ENCODE measurements at places on chromosomes 6 and 20.

GRCh38 chr20:46809706-46810360, 84.8 kb upstream of the EYA2 start:
- no peak for DNase-seq

DNA sequence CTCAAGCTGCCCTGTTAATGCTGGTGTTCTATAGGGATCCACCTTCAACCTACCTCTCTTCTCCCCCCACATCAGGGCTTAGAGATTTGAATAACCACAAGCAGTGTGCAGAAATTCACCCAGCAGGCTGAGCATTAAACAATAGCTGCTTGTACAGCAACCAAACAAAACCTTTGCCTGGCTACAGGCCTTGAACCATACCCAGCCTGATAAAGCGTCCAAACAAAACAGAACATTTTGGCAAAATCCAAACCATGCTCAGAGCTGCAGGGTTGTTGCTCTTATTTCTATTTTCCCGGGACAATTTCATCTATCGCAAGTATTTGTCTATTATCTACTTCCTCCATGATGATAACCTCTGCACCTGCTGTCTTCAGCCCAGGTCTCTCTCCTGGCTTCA, 142.3 kb downstream of the UNC5CL start:
- DNase-seq = no peak

- no peak for DNase-seq
Measured at GRCh38 chr20:16712511-16712947, 17.3 kb upstream of the SNRPB2 start.

GRCh38 chr20:46994341-46994740, 99.7 kb downstream of the EYA2 start:
- DNase-seq = no peak

- DNase-seq = no peak
Measured at GRCh38 chr6:92586236-92586977, 833.0 kb downstream of the EPHA7 start.

GRCh38 chr6:170131351-170131750, 159.5 kb downstream of the DLL1 start:
- no peak for DNase-seq

GRCh38 chr6:5896476-5897200, 110.1 kb downstream of the NRN1 start:
- no peak for DNase-seq

- no peak for DNase-seq
Measured at GRCh38 chr20:60071965-60072364, 113.7 kb downstream of the CDH26 start.

DNA sequence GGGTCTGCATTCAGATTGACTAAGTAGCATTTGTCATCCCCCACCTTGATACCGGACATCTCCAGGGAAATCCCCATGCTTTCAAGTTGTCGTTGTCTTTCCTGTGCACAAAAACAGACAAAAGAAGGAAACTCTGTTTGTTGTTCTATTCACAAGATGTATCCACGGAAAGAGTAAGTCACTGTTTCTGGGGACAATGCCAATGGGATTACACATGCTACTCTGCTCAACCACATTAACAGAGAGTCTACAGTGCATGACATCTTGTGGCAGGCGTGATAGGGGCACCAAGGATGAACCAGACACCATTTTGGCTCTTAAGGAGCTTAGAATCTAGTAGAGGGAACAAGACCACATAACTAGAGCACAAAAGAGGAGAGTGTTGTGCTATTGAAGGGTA, 124.4 kb upstream of the NUP153 start:
- no peak for DNase-seq

GRCh38 chr20:32160341-32160740, 47.2 kb downstream of the PLAGL2 start:
- no peak for DNase-seq

GRCh38 chr20:39190666-39191570, 228.8 kb downstream of the DHX35 start:
- DNase-seq = peak; percentile 14

DNA sequence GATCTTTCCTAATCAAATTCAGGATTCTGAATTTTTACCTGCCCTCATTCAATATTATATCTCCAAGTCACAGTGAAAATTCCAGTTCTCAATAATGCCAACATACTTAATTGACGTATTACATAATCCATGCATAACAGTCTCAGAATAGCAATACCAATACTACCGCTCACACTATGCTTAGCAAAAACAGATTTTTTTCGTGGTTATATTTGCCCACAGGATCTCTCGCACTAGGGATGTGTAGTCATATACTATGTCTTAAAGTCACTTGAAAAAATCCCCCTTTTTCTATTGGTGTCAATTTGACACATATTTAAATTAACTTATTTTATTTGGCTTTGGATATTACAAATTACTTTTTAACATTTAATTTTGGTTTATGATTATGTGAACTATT, 323.1 kb upstream of the SLC35B3 start:
- no peak for DNase-seq

GRCh38 chr20:33415948-33416347, 14.6 kb upstream of the CDK5RAP1 start:
- no peak for DNase-seq

GRCh38 chr6:13338038-13338437, 9.7 kb upstream of the TBC1D7 start:
- DNase-seq = no peak

GRCh38 chr6:163531122-163531521, 116.6 kb downstream of the QKI start:
- DNase-seq = no peak

DNA sequence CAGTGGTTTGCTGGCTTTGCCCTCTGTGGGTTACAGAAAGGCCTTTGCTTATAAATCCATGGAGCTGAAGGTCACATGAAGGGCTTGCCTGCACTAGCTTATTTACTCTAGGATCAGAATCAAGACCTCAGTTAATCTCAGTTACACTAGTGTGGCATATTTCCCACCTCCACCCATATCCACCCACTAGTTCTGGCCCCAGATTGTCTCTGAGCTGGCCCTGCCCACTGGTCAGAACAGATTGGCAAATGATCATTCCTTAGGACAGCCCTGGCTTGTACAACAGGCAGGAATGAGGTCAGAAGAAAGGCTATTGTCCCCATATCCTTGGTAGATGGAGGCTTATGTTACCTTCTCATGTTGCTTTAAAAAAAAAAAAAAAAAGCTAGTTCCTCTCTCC, 33.3 kb upstream of the SASH1 start:
- no peak for DNase-seq

GRCh38 chr6:45658958-45659357, 281.2 kb upstream of the SUPT3H start:
- DNase-seq = no peak

DNA sequence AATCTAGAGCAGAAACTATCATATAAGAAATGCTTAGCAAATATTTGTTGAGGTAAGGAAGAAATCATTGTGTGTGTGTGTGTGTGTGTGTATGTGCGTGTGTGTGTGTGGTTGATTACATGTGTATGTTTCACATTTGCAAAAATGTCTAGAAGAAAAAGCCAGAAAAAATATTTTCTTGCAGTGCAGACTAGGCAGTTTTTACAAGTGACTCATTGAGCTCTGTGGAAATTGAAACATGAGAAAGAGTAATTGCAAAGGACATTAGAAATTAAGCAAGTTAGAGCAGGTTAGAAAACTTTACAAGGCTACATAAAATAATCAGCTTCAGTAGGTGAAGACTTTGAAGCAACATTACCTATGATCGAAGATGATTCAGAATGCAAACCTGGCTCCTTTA, 669.0 kb upstream of the EYS start:
- DNase-seq = no peak

DNA sequence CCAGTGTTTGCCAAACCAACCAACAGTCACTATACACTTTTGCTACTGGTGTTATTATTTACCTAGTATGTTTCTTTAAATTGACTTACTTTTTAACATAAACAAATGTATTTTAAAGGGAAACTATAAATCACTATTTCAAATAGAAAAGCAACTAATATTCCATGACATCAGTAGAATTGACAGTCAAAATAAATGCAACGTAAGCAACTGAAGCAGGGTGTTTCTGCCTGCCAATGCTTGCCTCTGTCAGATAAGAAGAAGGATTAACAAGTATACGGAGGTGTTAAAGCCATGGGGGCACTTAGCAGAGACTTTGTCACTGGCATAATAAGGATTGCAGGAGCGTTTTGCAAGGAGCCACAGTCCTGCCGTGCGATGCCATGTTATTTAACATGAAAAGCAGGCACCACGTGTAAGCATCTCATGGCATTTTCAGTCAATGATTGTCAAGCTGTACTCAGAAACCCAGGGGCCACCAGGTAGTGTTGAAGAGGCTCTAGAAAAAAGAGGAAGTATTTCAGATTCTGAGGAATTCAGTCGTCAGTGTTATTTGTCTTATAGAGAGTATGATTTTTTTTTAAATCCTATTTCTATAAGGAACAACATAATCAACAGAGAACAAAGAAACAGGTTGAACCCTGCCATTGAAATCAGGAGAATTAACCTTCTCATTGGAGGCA, 131.7 kb downstream of the BFSP1 start:
- DNase-seq = no peak

DNA sequence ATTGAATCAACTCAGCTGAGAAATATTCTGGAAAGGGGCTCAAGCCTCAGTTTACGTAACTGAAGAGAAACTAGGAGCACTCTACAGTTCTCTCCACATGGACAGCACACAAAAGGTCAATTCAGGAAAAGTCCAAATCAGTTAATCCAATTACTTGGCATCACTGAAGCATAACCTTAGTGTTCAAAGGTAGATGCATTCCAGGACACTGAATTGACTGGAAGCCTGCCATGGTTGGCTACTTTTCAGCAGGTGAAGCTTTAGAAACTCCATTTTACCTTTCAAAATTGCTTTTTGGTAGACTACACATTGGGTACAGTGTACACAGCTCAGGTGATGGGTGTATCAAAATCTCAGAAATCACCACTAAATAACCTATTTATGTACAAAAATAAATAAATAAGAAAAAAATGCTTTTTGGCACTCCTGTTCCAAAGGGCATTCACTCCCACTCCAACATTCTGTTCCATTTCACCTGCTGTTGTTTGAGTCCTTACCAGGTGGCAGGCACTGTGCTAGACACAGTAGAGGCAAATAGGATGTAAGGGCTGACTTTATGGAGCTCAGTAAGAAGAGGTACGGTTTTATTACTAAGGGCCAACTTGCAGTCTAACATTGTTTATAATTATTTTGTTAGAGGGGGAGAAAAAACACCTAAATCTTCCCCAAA, 153.4 kb downstream of the FAXC start:
- DNase-seq = no peak

- DNase-seq = no peak
Measured at GRCh38 chr6:158198461-158198860, 30.3 kb downstream of the GTF2H5 start.

GRCh38 chr6:32222333-32223230, 1.3 kb downstream of the NOTCH4 start:
- DNase-seq = no peak

- DNase-seq = no peak
Measured at GRCh38 chr6:93848031-93848742, 428.8 kb upstream of the EPHA7 start.

DNA sequence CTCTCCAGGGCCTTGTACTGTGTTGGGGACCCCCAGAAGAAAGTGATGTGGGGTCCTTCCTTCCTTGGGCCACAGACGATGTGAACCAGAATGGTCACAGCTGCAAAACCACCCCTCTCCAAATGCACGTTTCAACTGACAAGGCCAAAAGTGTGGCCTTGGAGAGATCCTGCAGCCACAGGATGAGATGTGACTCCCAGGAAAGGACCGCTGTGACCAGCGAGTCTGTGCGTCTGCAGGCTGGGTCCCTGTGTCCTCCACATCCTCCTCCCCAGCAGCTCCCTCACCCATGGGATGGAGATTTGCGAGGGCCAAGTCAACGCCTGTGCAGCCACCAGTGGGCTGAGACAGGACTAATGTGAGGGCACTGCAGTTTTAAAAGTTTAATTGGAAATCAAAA, 247.0 kb downstream of the ERMARD start:
- DNase-seq = no peak

DNA sequence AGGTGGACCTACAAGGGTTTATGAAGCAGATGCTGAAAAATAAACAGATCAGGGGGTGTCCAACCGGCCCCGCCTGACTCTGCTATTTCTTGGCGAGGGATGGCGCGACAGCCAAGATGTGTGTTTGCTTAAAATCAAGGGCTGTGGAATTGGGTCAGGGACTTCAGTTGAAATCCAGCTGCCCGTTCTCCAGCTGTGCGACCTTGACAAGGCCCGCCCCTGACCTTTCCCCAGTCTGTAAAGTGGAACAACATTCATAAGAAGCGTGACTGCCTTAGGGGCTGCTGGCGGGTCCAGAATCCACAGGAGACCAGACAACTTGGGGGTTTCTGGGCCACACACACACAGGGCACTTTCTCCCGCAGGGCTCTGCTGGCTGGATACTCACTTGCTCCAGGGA, 517.5 kb downstream of the PREX1 start:
- no peak for DNase-seq

- DNase-seq = no peak
Measured at GRCh38 chr6:6588064-6588923, at the start of gene LY86. Gene LY86 (plus strand): TSS chr6:6588720. CDS start chr6:6588735, 15 bp downstream.

GRCh38 chr6:83985715-83986114, 47.9 kb upstream of the MRAP2 start:
- DNase-seq = no peak

DNA sequence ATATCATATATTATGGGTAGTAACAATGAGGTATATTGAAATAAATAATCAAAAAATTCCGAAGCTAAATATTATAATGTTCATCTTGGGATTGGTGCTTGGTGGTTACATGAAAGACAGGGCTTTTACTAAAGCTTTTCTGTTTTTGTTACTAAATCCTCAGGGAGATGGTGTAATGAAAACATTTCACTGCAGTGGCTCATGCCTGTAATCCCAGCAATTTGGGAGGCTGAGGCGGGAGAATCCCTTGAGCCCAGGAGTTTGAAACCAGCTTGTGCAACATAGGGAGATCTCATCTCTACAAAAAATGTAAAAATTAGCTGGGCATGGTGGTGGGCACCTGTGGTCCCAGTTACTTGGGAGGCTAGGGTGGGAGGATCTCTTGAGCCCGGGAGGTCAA, 42.9 kb downstream of the AFG1L start:
- no peak for DNase-seq

GRCh38 chr6:170459451-170459850, 93.7 kb downstream of the PSMB1 start:
- no peak for DNase-seq

- peak; percentile 89 for DNase-seq
Measured at GRCh38 chr20:53608456-53609452, 15.1 kb upstream of the ZNF217 start.

GRCh38 chr20:53294804-53295203, 298.8 kb downstream of the ZNF217 start:
- DNase-seq = no peak

GRCh38 chr6:136600818-136601217, 50.6 kb upstream of the MAP7 start:
- DNase-seq = no peak

- peak; percentile 79 for DNase-seq
Measured at GRCh38 chr6:27478706-27479318, 5.9 kb upstream of the ZNF184 start.

DNA sequence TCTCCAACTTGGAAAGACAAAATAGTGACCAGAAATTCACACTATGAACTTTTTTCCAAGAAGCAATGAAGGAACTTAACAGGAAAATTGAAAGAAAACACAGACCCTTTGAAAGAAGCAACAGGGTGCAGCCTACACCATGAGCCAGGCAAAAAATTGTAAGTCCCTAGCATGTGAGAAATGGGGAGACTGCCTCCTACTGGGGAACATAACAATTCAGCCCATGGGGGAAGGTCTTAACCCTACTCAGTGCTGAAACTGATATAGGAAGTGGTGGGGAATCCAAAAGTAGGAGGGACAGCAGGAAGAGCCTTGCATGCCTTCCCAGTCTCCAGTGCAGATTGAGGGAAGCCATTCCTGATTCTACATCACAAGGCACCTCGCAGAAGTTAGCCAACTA, 235.1 kb upstream of the UFL1 start:
- no peak for DNase-seq

- DNase-seq = no peak
Measured at GRCh38 chr6:159681191-159681880, 11.7 kb downstream of the SOD2 start.

Measured in LoVo (cell line).